Fibroblast of upper back skin (primary cell): ENCODE measurements at places on chromosomes 5 and 9.

GRCh38 chr9:118121361-118121760 lies 417.2 kb downstream of the TLR4 start:
- DNase-seq, result no peak

- peak; percentile 59 for DNase-seq
Measured at GRCh38 chr9:129131300-129132145, 20.3 kb downstream of the PTPA start.

GRCh38 chr9:16704116-16705110 lies 166.1 kb downstream of the BNC2 start:
- DNase-seq, result peak; percentile 76

DNA sequence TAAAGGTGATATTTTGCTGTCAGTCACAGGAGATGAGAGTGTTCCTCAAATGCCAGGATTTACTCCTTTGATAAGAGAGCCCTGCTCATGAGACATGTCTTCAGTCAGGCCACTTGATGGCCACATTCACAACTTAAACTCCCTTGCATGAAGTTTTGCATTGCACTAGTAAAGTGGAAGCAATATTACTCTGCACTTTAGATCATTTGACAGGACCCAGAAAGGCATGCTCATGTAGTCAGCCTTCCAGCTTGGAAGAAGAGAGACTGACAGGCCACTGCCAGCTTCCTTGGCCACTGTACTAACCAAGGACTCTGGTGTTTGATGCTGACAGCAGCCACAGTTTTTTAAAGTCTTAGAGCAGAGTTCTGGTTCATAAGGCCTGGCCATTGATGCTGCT lies 42.6 kb downstream of the NPR3 start:
- peak; percentile 21 for DNase-seq

DNA sequence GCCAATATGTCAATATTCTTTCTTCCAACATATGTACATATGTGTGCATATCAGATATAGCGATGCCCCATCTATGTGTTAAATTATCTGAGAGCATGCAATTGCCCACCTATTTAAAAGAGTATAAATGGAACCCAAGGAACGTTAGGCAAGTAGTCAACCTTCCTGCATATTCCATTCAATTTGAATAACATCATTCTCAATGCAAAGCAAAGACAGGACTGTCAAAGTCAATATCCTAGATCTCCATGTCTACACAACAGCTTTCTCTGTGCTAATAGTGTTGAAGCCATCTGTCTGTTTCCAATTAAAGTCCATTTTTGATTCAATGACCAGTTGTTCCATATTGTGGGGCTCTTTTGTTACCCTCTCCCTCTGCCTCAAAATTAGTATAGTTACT lies 85.3 kb upstream of the COX7C start:
- no peak for DNase-seq

- DNase-seq, result no peak
Measured at GRCh38 chr5:169627551-169627950, 9.5 kb upstream of the DOCK2 start.

DNA sequence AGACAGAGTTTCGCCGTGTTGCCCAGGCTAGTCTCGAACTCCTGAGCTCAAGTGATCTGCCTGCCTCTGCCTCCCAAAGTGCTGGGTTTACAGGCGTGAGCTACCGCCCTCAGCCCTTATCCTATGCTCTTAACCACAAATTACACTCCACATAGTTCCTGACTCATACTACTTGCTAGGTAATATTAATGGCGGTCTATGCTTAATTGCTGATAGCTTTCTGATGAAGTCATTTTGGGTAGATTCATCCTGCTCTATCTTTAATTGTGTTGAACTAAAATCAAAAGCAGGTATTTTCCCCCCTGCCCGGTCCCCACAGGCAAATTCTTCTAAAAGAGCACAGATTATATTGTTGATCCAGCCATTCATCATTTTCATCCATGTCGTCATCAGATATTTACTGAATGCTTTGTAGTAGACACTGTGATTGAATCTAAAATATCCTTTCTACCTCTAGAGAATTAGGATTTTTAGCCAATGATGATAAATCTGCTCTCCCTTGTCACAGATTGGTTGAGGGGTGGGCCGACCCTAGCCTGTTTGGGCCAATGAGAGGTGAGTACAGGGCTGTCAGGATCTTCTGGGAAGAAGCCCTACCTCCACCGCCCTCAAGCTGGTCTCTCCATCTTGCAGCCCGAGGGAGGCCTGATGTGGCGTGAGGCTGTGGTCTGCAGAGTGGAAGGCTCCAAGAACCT lies 144.8 kb downstream of the NR3C1 start:
- DNase-seq, result peak; percentile 82

GRCh38 chr5:1793301-1793740 lies 6.3 kb downstream of the MRPL36 start:
- DNase-seq, result peak; percentile 38

DNA sequence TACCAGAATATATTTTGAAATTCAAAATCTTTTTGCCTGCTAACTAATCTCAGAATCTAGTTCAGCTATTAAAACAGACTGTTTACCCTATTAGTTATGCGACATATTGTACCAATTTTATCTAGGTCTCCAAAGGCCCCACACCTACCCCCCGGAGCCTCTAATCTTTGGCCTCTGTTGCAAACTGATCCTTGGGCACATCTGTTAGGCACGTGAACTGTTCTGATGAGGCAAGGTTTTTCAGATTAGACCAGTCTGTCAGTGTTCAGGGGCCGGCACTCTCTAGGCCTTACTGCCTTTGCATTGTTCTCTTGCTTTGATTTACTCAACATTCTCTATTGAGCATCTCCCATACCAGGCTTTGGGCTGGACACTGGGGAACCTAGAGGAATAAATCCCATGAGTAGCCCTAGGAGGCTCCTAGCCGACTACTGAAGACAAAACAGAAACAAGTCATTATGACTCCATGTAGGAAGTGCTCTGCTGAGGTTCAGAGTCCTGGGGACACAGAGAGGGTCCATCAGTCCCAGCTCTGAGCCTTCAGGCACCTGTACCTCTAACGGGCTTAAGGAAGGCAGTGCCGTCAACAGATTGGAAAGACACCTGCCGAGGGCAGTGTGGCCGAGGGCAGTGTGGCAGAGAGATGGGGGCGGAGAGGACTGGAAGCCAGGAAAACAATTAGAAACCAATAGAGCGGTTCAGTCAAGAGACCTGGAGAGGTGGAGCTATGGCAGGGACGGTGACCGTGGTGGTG lies 245.1 kb downstream of the AOPEP start:
- peak; percentile 25 for DNase-seq

DNA sequence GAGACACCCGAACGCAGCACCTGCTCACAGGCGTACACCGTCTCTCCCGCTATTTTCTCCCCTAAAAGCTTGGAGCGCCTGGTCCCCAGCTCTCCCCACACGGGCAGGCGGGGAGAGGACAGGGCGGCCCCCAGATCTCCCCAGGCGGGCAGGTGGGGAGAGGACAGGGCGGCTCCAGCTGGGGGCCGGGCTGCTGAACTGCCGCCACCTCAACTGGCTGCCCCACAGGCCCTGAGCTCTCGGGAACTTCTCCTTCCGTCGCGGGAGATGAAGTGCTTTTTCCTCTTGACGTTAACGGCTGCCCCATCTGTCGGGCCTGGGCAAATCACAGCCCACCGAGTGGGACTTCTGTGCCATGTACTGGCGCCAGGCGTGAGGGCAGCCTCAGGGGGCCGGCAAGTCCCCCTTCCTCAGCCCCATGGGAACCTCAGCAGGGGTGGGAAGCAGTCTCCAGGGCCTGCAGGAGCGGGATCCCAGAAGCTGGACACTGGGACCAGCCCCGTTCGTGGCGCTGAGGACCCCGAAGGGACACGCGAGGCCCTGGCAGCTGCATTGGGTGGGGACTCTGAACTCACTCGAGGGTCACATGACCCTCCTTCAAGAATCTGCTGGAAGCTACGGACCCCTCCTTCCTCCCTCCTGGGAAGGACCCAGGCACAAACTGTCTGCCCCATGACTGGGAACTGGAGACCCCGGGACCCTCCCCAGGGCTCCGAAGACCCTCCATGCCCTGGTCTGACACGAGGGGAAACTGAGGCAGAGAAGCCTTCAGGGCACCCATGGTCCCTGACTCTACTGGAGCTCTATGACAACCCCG lies 5.7 kb upstream of the EGFL7 start:
- DNase-seq, result no peak

DNA sequence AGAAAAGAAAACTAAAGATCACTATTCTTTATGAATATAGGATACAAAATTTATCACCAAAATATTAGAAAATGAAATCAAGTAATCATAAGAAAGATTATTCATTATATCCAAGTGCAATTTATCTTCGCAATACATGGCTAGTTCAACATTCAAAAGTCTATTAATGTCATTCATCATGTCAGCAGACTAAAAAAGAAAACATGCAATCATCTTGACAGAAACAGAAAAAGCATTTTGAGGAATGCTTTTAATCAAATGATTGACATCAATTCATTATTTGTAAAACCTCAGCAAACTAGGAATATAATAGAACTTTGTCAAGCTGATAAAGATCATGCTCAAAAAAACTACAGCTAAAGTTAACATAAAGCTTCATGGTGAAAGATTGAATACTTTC lies 40.7 kb downstream of the ATPSCKMT start:
- no peak for DNase-seq

- peak; percentile 19 for DNase-seq
Measured at GRCh38 chr5:178121391-178122276, 8.3 kb downstream of the N4BP3 start.

- DNase-seq, result peak; percentile 75
Measured at GRCh38 chr5:179270581-179271427, 74.5 kb downstream of the ADAMTS2 start.

DNA sequence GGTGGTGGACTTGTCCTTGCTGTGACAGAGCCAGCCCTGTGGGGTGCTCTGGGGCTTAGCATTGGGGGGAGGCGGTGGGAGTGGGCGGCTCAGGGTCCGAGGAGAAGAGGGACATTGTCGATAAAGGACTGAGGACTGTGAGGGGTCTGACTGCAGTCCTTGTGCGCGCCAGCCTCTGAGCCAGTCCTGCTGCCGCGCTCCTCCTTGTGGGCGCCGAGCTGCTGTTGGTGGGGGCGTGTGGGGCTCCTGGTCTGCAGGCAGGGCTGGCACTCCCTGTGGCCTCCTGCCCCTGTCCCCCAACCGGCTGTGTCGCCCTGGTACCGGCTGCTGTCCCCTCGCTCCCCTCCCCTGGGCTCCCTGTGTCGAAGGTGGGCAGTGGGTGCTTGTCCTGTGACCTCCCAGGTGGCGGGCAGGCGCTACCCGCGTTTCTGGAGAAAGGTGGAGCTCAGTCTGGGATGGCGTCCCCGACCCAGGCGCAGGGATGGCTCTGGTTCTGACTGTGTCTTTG lies 6.9 kb downstream of the RNU6ATAC start:
- no peak for DNase-seq

- DNase-seq, result peak; percentile 25
Measured at GRCh38 chr5:6439588-6440550, 8.8 kb upstream of the UBE2QL1 start.

DNA sequence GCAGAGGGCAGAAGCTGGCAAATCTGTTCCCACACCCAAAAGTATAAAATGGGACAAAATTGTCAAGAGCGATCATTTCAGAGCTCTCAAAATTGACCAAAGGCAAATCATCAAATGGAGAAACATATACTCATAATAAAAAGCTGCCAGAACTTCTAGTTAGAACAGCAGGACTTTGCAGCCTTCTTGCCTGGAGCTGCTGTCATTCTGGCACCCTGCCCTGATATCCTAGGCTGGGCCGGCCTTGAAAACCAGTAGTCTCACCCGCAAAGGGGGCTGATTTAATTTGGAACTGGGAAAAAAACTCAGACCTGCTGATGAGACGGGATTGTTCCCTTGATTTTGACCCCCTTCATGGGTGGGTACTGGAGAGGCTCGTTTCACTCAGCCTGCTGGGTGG lies 18.5 kb downstream of the OR2V1 start:
- no peak for DNase-seq

GRCh38 chr9:137064027-137064879 lies 6.1 kb downstream of the SAPCD2 start:
- DNase-seq, result no peak

GRCh38 chr5:27592231-27592630 lies 553.8 kb upstream of the CDH9 start:
- DNase-seq, result peak; percentile 74

DNA sequence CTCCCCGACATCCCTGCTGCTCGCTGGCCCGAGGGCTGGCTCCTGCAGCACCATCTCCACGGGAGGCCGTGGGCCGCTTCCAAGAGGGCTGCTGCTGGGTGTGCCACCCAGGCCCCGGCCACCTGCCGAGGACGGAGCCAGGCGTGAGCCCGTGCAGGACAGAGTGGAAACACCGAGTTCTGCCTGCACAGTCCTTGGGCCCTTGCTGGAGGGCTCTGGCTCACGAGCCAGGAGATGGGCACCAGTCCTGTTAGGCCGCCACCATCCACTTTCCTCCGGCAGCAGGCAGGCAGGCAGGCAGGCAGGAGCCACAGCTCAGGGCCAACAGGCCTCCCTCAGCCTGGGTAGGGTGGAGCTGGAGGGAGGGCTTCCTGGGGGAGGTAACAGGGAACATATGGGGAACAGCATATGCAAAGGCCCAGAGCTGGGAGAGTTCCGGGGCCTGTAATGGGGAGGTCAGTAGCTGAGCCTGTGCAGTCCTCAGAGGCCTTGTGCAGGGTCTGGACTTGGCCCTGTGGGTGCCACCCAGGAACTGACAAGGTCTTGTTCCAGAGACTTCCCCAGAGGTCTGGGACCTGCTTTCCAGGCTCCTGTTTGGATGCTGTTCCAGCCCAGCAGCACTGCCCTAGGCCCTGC lies 31.9 kb downstream of the RXRA start:
- DNase-seq, result no peak
